ENCODE measurements at places on chromosomes 1 and 21.

DNA sequence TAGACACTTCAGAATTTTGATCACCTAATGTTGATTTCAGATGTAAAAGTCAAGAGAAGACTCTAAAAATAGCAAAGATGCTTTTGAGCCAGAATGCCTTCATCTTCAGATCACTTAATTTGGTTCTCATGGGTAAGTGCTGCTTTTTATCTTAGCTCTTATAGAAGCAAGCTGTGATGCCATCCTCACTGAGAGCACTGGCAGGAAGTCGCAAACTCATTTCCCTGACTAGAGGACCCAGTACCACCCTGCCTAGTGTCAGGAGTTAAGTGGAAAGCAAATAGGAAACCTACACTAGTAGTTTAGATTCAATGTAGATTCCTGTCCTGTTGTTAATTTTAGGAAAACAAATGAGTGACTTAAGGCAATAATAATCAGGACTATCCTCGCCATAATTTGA is 12.1 kb downstream of the IFNAR2 start:
- no peak for DNase-seq

DNA sequence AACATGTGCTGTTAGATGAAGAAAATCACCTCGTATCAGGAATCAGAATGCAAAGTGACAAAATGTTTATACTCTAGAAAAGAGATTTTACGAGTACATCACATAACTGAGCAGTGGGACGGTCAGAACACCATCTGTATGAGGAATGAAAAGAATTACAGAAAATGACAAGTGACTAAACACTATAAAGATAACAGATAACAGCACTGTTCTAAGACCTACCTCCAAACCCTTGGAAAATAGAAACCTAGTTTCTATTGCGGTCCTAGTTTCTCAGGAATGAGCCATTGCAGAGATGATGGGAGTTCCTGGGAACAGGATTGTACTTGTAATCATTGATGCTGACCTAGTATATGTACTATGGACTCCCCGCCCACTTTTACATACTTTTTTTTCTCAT is 839.4 kb upstream of the ADAMTS5 start:
- DNase-seq, result no peak

GRCh38 chr1:46552357-46553237 is 1.1 kb upstream of the KNCN start:
- DNase-seq, result no peak

DNA sequence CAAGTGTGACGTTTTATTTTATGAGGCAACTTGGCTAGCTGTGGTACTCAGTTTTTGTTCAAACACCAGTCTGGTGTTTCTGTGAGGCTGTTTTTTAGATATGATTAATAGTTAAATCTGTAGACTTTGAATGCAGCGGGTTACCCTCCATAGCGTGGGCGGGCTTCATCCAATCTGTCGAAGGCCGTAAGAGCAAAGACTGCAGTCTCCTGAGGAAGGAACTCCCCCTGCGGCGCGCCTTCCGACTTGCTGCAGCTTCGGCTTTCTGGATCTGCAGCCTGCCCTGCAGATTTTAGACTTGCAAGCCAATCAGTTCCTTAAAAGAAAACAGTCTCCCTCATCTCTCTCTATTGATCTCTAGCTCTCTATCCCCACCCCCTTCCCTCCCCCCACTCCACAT is 4.2 kb upstream of the ZNF496 start:
- DNase-seq, result no peak

- no peak for DNase-seq
These were observed 30.8 kb upstream of the ZNF648 start for GRCh38 chr1:182092336-182092735.

GRCh38 chr21:15654171-15654570 is 75.6 kb upstream of the USP25 start:
- DNase-seq, result no peak

GRCh38 chr1:208115924-208116640 is 128.1 kb downstream of the PLXNA2 start:
- DNase-seq, result no peak

DNA sequence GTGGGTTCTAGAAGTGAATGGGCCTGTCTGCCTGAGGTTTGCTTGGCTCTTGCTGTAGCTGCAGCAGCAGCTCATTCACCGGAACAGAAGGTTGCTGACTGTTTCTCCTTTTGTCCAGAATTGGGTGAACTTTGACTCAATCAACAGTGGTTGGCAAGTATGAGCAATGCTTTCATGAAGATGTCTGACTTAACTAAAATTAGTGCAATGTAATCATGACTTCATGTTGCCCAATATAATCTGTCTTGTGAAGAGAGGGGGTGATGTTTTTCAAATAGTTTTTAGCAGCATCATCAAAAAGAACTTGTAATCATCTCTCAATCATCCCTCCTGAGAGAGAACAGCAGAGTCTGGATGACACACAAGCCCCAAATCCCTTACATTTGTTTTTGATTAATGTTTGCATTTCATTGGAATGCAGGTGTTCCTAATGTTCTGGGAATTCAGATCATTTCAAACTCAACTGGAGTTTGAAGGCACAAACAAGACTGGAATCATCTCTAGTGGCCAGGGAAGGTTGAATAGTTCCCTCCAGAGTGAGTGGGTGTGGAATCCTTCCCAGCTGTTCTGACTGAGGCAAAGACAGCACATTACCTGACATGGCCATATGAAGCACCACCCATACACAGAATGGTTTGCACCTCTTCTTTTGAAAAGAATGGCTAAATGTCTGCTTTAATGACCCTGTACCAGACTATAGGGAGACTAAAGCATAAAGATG is 82.9 kb downstream of the HLX start:
- no peak for DNase-seq

DNA sequence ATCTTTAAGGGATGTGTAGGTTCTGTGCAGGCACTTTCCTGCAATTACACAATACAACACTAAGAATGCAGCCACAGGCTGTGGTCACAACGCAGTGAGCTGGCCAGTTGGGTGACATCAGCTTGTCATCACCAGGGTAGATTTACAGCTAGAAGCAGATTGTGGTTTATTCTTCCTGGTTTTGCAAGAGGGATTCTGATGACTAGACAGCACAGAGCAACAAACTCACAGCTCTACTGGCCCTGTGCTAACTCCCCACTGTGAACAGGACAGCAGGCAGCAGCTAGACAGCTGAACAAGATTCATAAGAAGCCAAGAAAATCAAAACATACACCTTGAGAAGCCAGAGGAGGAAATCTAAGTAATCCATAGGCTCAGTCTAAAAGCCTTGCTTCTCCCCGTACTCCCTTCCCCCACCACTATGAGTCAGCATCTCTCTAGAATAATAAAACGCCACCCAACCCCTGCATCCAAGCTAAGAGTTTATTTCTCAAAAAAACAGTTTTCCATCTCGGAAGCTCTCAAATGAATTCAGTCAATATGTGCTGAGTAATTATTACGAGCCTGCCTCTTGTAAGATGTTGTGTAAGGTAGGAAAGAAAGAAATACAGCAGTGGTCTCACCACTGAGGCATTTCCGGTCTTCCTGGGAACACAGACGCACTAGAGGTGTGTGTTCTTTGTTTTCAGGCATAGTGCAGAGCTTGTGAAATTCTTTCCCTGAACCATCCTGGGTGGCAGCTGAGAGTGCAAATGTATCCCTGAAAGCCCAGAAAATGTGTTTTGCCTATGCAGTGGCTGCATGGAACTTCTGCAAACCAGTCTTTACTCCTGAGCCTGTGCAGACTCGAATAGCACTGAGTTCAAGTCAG is 162.8 kb downstream of the NTPCR start:
- DNase-seq, result no peak

- DNase-seq, result no peak
These were observed 116.8 kb upstream of the FAM78B start for GRCh38 chr1:166283600-166283999.

DNA sequence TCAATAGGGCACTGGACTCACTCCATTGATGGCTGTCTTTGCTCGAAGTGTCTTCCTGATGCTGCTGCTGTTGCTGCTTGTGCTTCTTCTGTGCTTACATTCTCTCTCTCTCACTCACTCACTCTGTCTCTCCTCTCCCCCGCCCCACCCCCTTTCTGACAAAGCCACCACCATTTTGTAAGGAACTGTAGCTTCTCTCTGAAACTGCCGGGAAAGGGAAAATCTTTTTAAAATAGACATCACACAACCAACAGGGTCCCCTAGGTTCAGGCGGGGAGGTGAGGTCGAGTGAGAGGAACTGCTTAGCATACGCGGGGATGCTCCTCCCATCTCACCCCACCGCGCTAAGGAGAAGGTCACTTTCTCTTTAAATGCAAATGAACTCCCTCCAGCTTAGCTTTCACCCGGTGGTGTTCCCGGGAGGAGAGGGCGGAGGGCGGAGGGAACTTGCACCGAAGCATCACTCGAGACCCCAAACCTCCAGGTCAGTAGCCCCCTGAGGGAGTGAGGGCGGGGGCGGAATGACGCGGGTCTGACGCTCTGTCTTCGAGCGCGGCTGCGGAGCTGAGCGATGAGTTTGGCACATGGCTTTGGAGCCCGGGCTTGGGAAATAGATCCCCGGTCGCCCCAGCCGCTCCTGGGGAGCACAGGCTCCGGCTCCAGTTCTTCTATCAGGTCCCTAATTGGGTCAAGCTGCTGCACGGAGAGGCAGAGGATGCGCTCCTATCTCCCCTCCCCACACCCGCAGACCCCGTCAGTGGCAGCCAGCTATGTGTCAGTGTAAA is at the start of gene CCDC28B:
Gene CCDC28B, plus strand, starts transcription at position 370 of the 785 bp plus-strand sequence. CDS start 1,341 bp downstream, outside the sequence.
- no peak for DNase-seq

DNA sequence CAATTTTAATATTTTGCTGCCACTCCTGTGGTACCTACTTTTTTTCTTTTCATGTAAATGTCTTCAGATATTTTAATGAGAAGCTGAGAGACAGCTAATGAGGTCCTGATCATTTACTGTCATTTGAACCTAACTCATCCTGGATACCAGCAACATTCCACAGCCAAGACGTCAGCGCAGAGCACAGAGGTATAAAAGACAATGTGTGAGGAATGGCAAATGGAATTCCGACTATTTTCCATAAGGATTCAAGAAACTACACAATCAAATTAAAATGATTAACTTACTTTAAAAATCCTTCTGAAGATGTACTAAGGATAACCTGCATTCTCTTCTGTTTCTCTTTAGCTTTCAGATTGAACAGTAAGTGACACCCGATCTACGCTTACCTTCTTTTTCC is 38.8 kb downstream of the HEATR1 start:
- no peak for DNase-seq

- no peak for DNase-seq
These were observed 6.8 kb upstream of the PUM1 start for GRCh38 chr1:31072304-31072746.

GRCh38 chr1:117076648-117077047 is 16.5 kb downstream of the TTF2 start:
- DNase-seq, result no peak

Measured in GM12864 (cell line).